Activated CD4-positive, alpha-beta T cell treated with anti-CD3 and anti-CD28 coated beads for 24 hours (primary cell): ENCODE measurements at places on chromosomes 1 and 21.

GRCh38 chr1:98962156-98962555, 42.5 kb downstream of the PLPPR5 start:
- DNase-seq: no peak

DNA sequence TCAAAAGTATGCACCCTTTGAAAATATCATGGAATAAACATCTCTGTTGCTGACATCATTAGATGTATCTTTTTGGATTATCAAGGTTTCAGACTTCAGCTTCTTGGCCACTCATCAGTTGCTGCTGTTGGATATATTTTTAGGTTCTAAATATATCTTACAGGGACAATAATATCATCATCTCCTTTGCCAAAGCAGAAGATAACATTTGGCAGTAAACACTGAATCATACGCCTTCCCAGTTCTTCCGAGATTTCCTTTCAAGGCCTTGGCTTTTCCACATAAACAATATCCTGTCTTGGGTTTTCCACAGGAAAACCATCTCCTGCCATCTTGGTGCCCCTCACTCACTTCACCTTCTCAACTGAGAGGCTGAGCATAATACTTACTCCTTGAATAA, 39.3 kb downstream of the RGS7 start:
- DNase-seq: no peak

- DNase-seq: no peak
Observed at GRCh38 chr1:114369930-114370329, 141.1 kb downstream of the TRIM33 start.

- no peak for DNase-seq
Observed at GRCh38 chr21:38531591-38531990, 33.3 kb upstream of the ERG start.

DNA sequence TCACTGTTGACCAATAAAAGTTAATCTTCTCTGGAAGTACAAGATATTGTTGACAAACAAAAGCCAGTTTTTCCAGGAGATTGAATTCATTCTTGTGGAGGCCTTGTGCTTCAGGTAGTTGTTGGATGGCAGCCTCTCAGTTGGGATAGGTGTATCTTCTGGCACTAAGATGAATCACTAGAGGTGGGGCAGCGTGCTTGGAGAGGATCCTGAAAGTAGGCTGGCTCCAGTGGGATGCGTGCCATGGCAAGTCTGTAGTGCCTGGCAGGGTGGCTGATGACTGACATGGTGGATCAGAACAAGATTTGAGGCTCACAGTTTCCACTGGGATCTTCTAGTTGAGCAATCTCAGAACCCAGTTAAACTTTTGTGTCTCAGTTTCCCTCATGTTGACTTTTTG, 2.4 kb downstream of the VPS13D start:
- no peak for DNase-seq

DNA sequence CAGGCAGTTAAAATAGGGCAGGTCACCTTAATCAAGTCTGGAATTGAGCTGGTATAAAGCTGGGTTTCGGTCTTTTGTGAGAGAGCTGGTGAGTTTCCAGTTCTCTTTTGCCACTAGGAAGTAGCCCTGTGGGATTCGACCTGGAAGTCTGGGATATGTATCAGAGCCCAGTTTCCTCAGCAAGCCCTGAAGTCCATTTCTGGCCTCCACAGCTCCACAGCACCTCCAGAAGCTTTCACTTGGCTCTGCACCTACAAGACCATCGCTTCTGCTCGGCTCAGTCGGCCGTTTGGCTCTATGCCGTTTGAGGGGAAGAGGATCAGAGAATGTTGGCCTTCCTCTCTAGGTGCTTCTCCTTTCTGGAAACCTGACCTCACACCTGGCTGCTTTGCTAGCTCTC, 148.0 kb downstream of the GALNT2 start:
- no peak for DNase-seq

DNA sequence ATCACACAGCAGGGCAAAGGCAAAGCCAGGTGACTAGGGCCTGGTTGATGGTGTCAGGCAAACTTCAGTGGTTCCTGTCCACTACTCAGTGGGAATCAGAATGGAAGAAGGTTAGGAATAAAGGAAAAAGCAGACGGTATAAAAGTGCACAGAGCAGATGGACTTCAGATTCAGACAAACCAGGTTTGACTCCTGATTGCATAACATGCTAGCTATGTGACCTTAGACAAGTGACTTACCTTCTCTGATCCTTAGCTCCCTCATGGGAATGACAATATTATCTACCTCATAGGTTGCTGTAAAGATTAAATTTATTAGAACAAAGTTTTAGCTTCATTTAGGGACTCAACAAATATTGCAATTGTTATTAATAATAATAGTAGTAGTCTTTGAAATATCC, 4.9 kb downstream of the PAQR7 start:
- DNase-seq: no peak

- DNase-seq: no peak
Observed at GRCh38 chr1:46806196-46807020, 7.6 kb downstream of the CYP4B1 start.
